NCI-H1105 treated with DMSO at 0.1 percent for 48 hours (cell line): ENCODE measurements at places on chromosomes 1 and 21.

GRCh38 chr1:47522935-47523834, 85.3 kb downstream of the FOXD2 start:
- peak; percentile 72 for DNase-seq

- no peak for DNase-seq
Measured at GRCh38 chr1:116573431-116574095, 2.7 kb upstream of the CD58 start.

GRCh38 chr1:93080179-93080823, 1.2 kb downstream of the MTF2 start:
- peak; percentile 58 for DNase-seq

DNA sequence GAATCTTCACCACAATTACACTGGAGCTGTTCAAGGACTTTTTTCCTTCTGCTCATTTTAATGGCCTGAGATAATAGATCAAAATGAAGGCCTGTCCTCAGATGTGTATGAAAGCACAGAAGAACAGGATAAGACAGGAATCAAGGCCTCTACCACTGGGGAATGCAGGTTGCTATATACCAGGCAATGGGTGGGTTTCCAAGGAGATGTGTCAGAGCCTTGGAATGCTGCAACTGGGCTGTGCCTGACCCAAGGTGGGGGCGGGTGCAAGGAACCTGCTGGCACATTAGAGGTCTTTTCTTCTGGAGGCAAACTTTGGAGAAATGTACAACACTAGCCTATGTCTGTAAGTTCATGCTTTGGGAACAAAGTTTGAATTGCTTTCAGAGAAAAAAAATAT, 21.7 kb upstream of the LAMC2 start:
- DNase-seq: no peak

GRCh38 chr1:67761091-67761490, 72.2 kb downstream of the GNG12 start:
- no peak for DNase-seq

- DNase-seq: no peak
Measured at GRCh38 chr21:43986544-43987451, 25.3 kb upstream of the TRAPPC10 start.

DNA sequence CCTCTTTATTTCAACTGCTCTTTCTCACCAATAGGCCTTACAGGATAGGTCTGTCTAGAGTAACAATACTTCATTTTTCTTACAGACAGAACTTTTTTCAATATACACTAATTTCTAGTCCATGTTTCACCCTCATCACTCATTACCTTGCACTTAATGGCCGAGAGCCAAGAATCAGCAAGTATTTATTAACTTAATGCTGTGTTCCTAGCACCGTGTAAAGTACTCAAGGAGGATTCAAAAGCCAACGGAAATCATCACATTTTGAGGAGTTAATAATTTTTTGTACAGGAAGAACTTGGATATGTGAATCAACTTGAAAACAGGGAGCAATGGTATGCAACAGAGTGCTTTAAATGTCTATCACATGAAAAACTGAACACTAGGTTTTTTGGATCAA, 102.0 kb downstream of the PTPN14 start:
- no peak for DNase-seq

DNA sequence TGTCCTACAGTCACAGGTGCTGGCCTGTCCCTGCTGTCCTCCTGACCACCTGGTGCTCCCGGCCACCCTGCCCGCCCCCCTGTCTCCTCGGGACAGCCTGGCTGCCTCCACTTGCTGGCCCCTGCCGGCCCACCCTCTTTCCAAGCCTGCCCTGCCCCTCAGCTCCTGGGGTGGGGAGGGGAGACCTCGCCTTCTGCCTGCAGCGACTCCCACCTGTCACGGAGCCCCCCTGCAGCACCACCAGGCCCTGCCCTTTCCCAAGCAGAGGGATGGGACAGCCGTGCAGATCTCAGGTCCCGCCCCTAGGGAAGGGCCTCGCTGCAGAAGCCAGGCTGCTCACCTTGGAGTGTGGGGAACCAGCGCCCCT, 7.5 kb downstream of the LRRC3 start:
- no peak for DNase-seq

DNA sequence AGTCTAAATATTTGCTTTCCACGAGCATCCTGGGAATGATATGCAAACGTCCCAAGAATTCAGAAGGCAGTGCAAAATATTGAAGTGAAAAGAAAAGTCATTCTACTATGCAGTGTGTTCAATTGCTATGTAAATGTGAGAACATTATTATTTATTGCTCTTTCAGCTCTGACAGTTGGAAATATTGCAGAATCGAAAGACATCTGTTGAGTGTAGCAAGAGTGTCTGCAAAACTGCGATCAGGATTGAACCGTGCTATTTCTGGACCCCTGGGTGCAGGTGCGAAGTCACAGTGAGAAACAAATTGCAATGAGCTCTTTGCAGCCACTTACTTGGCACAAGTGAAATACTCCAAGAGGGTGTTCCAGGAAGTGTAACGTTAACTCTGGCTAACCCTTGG, 566.4 kb downstream of the AJAP1 start:
- no peak for DNase-seq

DNA sequence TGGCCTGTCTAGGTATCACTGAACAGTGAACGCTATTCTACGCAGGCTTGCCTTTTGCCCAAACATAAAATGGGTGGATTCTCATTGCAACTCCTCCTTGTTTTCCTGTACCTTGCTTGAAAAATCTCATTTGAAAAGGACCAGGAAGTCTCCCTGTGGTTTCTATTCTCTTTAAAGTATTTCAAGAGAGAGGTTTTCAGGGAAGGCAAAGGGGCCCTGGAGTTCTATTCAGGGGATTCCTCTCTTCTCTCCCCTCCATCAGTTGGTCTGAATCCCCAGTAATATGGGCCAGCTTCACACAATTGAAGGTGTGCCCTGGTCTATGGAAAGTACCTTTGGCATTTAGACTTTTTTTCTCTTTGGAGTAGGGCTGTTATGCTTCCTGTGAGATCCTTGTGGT, 311.3 kb downstream of the RGS7 start:
- no peak for DNase-seq

- no peak for DNase-seq
Measured at GRCh38 chr1:175933801-175934200, 190.4 kb upstream of the TNR start.

- DNase-seq: no peak
Measured at GRCh38 chr1:243396876-243397275, 141.0 kb downstream of the SDCCAG8 start.

- no peak for DNase-seq
Measured at GRCh38 chr1:100861379-100861778, 33.3 kb downstream of the EXTL2 start.

DNA sequence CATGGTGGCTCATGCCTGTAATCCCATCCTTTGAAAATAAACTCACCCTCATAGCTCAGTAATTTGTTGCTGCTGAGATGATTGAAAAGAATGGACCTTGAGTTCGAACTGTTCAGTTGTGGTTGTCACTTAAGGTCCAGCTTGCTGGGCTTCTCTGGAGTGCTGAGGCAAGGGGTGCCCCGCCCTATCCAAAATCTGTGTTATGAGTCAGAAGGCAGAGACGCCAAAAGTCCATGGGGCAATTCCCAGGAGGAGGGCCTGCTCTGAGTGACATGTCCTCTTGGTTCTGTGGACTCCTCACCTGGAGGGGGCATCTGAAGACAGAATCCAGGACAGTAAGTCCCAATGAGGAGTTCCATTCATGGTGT, 64.8 kb downstream of the MYOM3 start:
- DNase-seq: no peak

- no peak for DNase-seq
Measured at GRCh38 chr1:225477296-225477911, 49.6 kb upstream of the LBR start.

GRCh38 chr1:12166834-12167492, at the start of gene TNFRSF1B:
TSS of gene TNFRSF1B (plus strand) at chr1:12166991. CDS start at chr1:12167092, 101 bp downstream.
- DNase-seq: no peak

DNA sequence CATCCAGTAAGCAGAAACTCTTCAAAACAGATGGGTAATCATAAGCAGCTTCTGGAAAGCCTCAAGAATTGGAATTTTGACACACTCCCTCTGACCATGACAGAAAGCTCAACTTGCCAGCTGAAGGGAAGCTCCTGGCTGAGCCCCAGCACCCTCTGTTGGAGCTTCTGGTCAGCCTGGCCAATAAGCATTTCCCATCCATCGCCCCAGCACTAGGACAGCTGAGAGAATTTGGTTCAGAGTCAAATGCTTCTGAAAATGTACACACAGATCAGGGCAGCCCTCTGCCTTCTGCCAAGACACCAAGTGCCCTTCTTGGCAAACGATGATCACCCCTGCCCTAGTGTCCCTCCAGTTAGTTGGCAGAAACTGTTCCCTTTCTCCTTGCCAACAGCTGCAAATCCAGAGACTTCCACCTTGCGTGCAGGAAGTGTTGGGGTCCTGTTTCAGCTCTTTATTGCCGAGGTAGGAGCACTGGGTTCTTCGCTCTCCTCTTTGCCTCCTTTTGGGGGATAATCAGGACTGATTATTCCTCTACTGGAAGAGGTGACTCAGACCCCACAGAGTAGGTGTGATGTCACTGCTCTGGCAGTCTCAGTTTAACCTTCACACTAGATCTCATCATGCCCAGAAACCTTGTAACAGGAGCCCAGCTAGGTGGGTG, 11.9 kb downstream of the PIGV start:
- peak; percentile 35 for DNase-seq

DNA sequence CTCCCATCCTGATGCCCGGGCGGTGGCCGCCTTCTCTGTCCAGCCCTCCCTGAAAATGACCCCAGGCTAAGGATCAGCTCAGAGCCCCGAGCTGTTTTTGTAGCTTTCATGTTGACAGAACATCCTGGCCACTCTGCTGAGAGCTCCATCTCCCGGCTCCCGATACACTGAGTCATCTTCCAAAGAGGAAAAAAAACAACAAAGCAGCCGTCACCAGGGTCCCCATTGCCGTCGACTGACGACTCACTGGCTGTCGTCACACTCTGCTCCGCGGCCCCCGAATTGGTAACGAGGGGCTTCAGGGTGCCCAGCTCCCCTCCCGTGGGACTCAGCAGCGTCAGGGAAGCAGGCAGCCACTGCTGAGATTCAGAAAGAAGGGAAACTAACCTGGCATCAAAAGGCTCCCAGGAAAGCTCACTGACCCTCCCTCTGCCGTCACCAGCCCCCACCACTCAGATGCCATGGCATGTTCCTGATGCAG, 67.2 kb downstream of the CD46 start:
- no peak for DNase-seq

GRCh38 chr21:43640400-43640799, 18.9 kb downstream of the HSF2BP start:
- no peak for DNase-seq

- no peak for DNase-seq
Measured at GRCh38 chr1:85278853-85279314, 2.5 kb upstream of the BCL10 start.

DNA sequence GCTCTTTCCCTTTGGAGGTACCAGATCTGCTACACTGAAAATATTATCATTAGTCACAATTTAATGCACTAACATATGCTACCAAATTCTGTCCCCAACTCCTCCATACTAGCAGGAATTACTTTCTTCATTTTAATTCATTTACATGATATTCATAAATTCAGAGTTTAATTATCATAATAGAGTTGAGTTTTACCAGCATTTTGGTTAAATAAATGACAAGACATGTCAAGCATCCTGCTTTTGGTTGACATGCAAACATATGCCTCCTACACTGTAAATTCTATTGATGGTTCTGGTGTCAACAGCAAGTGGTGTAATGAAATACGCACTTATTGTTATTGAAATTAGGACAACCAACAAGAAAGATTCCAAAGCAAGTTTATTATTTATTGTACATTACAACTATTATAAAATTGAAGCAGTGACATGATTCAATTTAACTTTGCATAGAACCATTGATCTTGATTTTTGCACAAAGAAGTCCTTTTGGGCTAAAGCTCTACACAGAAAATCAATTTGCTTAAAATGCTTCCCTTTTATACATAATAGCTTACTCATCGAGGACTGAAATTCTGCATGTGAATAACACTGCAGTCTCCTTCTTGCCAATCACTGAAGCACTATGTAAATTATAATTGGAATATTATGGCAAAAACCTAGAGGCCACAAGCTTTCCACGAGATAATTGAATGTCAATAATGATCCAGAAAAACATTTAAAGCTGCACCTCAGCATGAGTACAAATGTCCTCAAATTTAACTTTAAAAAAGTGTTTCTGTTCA, 728.6 kb upstream of the ADGRL2 start:
- DNase-seq: no peak

GRCh38 chr1:181592255-181592859, 109.0 kb downstream of the CACNA1E start:
- peak; percentile 69 for DNase-seq

DNA sequence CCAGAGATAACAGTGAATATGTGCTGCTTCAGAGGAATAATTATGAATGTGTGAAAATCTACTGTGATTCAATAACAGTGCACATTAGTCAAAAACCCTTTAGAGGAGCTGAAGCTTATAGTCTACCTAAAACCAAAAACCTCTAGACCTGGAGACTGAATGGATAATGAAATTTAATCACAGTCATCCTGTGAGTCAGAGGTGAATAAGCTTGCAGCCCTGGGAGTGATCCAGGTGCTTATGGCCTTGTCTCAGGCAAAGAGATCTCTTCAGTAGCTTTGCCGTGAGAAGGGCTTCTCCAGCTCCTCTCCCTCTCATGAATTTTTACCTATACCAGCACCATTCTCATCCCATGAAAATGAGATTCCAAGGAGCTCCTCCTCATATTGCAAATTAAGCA, 81.3 kb upstream of the RGS4 start:
- DNase-seq: no peak

- peak; percentile 50 for DNase-seq
Measured at GRCh38 chr1:2174348-2175054, 20.1 kb downstream of the FAAP20 start.

DNA sequence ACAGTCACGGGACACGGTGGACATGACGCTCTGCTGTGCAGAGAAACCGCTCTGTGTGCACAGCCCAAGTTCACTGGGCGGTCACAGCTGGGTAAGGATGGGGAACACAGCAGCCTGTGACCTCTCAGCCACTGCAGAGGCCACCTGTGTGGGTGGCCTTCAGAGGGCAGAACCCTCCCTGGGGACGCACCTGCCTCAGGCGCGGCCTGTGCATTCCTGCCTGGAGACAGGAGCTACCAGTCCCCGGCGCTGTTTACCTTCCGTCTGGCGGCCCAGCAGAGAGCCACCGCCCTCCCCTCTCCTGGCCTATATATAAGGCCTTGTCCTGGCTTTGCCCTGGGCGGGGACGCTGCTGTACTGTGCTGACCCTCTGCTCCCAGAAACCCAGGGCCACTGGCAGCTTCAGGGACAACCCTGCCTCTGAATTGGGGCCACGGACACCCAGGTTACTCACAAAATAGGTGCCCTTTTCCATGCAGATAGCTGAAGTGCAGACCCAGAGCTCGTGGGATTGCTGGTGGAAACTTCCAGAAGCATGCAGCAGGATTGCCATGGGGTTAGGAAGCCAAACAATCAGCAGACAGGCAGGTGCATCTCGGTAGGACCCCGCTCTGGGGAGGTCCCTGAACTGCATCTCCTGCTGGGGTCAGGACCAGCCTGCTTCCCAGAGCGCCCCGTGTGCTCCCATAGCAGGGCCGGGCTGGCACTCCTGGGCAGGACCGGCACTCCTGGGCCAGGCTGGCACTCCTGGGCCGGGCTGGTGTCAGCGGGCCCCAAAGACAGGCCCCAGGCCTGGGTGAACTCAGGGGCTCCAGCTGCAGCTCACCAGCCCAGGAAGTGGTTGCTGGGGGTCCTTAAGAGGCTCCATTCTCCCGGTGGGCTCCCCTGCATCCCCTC, 83.6 kb downstream of the SIK1 start:
- peak; percentile 33 for DNase-seq

GRCh38 chr1:51000651-51001050, 30.6 kb downstream of the CDKN2C start:
- no peak for DNase-seq

- peak; percentile 71 for DNase-seq
Measured at GRCh38 chr1:160101037-160101716, 2.8 kb upstream of the IGSF8 start.

GRCh38 chr1:21874328-21874727, 62.3 kb downstream of the LDLRAD2 start:
- peak; percentile 70 for DNase-seq
